Fibroblast of skin of scalp (primary cell): ENCODE measurements at places on chromosomes 5 and 9.

GRCh38 chr5:179783128-179783527 lies 10.7 kb upstream of the LTC4S start:
- no peak for DNase-seq

DNA sequence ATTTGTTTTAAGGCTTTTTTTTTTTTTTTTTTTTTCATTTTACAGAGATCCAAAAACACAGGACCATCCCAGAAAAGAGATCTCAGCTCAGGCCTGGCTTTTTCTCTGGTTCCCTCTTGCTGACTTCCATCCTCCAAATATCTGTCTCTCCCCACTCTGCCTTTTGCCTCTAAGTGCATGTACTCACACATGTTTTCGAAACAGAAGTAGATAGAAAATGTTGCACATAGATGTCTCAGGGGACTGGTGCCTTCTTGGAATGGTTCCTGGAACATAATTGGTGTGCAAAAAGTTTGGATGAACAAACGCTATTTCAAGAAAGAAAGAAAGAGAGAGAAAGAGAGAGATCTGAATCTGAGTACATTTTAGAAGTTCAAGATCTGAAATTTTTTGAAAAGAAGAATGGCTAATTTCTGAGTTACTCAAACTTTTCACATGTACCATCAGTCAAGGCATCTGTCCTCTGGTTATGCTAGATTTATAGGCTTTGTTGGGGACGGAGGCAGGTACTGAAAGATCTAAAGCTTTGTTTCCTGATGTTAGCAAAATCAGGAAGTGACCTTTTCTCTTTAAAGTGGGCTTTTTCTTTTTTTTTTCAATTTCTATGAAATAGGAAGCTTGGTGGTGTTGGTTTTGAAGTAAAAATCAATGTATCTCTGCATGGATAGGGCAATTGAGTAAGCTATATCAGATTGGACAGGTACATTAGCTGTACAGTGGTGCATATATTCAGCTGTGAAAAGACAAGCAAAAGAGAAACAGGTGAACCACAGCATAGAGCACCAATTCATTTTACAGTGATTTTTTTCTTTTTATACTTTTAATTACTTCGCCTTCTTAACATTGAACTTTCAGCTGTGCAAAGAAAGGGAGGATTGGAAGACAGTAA lies 8.5 kb upstream of the TNFSF8 start:
- DNase-seq: peak; percentile 53

DNA sequence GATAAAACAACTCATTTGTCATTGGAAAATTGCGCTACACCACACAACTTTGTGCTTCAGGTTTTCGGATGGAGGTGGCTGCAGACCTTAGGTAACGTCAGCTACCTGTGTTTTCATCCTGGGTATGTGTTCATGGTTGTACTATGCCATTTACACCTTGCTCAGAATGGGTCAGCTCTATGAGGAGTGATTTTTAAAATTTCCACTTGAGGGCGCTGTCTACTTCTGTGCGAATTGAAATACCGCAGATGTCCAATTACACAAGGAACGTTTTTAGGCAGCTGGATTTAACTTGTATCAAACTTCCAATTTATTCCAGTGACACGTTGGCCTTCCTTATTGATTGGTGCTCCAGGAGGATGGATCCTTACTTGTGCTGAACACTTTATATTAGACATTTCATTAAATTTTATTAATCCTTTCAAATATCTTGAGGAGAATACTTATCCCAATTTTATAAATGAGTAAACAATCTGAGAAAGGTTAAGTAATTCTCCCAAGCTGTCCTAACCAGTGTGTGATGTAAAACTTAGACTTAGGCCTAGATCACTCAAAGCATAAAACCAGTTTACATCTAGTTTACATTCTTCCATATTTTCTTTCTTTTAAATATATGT lies 23.4 kb downstream of the DMRTA1 start:
- peak; percentile 31 for DNase-seq

- DNase-seq: no peak
Measured at GRCh38 chr9:12816656-12817101, 41.9 kb downstream of the LURAP1L start.
